ENCODE measurements at places on chromosomes 11 and 22.

DNA sequence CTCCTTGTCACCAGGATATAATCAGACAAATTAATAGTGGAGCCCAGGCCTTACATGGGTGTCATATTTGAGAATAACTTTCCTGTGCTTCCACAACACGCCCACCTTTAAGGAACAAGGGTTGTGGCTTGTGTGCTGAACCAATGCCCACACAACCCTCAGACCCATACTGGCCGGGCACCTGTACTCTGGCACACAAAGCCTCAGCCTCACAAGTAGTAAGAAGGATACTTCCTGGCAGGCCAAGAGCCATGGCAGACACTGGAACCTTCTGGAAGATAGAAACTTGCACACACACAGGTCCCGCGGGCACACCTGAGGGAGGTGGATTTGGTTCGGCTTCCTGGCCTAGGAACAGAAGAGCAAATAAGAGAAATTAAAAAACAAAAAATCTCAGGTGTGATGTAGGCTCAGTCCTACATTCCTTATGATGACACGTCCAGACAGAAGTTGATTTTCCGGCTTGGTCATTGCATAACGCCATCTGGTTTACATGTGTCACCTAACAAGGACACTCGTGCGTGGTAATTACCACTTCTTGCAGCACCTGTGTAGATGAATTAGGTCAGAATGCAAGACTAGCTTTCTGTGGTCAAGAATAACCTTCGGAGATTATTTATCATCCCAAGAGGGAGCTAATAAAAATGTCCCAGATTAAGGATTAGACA is 5.8 kb upstream of the BRD1 start:
- DNase-seq = no peak

GRCh38 chr22:31947296-31947695 is 3.0 kb downstream of the YWHAH start:
- no peak for DNase-seq

DNA sequence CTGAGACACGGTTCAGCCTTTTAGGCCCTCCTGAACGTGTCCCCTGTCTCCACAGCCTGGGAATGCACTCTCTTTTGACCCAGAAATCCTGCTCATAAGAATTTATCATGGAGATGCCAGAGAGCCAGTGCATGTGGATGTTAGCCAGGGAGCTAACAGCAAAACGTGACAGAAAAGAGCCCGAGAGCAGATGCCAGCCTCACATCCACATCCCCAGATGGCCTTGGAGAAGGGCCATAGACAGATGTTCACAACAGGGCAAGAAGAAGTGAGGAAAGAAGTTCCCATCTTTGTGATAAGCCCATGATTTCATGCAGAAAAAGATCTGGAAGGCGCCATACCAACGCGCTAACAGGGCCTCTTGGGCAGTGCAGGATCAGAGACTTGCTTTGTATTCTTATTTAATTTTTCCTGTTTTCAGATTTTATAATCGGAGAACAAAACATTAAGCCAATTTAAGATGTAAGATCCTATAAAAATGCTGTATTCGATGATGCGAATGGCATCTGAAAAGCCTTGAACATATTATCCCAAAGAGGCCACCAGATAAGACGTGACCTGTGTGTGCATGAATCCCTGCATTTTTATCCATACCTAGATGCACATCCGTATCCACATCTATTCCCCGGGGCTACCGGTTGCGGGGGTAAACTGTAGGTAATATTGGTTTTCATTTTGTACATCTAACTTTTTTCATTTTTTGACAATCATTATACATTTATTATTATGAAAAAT is 48.7 kb downstream of the IGLL5 start:
- DNase-seq = no peak

GRCh38 chr11:43989162-43989981 is 46.9 kb downstream of the C11orf96 start:
- no peak for DNase-seq

DNA sequence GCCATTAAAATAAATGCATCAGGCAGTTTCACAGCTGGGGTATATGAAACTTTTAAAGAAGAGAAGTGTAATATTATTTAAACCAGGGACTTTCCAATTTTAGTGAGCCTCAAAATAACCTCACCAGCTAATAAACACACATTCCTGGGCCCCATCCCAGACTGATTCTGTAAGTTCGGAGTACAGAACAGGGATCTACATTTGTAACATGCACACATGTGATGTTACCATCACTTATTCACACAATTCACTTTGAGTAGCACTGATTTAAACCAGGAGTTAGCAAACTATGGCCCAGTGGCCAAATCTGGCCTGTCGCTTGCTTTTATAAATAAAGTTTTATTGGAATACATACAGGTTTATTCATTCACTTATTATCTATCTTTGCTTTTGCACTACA is 62.0 kb downstream of the STK33 start:
- no peak for DNase-seq

- DNase-seq = no peak
Observed at GRCh38 chr22:22866381-22867111, 21.1 kb upstream of the IGLL5 start.

- no peak for DNase-seq
Observed at GRCh38 chr11:104120493-104121137, 43.3 kb downstream of the PDGFD start.

- DNase-seq = no peak
Observed at GRCh38 chr11:94199136-94200130, 70.8 kb downstream of the PANX1 start.

DNA sequence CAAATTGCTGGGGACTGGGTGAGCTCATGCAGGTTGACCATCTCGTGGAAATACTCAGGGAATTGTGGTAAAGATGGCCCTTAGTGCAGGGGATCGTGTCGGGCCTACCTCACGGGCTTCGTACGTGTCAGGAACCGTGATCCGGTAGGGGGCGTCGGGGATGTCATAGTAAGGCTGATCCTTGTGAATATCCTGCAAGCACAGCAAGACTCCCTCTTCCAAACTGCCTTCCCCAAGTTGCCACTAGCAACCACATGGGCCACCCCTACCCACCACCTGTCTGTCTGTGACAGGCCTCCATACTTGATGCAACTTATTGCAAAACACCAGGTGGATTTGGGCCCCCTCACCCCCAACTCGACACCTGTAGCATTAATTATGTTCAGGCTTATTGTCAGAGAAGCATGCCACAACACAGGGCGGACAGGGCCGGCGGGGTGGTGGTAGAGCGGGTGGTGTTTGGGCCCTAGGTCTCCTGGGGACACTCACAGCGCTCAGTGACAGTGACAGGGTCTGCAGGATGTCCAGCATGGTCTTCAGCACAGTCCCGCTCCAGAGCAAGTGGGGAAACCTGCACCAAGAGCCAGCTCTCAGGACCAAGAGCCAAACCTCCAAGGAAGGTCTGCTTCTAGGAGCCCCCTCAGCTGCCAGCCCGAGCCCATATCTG is 22.6 kb upstream of the SERPIND1 start:
- DNase-seq = no peak

DNA sequence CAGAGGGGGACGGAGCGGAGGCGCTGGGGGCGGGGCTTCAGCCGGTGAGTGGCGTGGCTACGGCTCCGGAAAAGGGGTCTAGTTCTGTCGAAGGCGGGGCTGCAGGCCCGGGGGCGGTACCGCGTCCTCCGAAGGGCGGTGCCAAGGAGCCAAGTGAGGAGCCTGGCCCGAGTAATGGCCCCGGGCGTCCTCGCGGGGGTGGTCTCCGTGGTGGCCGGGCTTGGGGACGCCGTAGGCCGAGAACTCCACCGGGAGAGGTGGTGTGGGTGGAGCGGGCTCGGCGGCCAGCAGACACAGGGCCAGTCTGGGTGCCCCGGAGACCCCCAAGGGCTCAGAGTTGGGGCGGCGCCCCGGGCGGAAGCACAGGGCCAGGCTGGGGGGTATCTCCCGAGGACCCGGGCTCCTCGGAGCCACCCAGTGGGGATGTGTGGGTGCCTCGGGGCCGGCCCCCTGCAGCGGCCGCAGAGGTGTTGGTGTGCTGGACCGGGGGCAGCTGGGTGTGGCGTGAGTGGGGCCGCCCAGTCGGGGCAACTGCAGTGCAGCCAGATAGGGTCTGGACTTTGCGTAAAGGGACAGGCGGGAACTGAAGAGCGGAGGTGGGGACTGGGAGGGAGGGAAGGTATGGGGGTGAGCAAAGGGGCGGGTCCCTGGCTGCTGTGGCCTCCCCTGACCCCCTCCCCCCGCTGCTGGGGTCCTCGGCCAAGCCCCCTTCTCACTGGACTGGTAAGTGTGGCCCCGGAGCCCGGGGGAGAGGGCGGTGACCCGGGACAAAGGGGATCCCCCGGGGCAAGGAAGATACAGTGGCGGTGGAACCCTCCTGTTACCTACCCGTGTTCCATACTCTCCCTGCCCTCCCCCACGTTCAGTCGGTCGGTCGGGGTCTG is 838 bp downstream of the FKBP2 start:
- DNase-seq = no peak

GRCh38 chr22:42683578-42684283 is 34.5 kb upstream of the CYB5R3 start:
- DNase-seq = no peak

DNA sequence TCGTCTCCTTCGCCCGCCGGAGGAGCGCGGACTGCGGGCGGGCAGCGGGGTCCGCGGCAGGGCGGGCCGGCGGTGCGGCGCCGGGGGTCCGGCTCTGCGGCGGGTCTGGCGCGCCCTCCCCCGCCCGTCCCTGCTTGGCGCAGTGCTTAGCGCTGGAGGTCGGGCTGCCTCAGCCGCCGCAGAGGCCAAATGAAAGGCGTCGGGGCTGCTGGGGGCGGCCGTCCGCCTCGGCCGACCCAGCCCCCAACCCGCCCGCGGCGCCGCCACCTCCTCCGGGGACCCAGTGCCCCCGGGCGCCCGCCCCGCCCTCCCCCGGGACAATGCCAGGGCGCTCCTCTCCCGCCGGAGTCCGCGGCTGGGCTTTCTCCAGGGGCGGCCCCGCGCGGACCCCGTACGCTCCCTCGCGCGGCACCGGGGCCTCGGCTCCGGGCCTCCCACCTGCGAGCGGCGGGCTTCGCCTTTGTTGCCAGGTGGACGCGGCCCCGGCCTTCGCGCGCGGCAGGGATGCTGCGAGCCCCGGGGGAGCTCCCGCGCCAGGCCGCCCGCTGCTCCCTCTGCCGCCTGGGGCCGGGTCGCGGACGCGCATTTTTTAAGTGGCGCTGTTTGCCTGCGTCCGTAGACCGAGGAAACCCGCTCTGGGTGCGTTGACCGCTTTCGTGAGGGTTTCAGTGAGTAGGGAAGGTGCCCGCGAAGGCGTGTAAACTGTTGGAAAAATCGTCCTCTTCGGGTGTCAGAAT is 583 bp downstream of the APLP2 start:
- peak; percentile 70 for DNase-seq

Measured in activated T-cell treated with anti-CD3 and anti-CD28 coated beads, Interleukin-2, amount 50 U/mL, for 24 hours (primary cell).